ENCODE measurements at places on chromosomes 16 and 17.

GRCh38 chr16:28585674-28586073 lies 11.2 kb downstream of the SULT1A2 start:
- DNase-seq, result no peak

GRCh38 chr16:54048586-54049495 lies 237.7 kb downstream of the IRX3 start:
- DNase-seq, result no peak

DNA sequence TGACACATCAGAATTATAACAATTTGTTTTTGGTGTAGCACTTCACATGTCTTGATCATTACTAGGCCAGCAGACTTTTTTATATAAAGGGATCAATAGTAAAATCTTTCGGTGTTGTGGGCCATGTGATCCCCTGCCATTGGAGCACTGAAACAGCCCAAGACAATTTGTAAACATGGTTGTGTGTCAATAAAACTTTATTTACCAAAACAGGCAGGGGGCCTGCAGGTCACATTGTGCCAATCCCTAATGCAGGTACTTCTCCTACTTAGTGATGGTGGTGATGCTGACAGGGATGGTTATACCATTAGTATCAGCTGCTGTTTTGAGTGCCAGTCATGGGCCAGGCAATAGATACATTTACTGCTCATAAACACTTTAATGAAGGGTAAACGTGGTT lies 319.9 kb downstream of the SNX29 start:
- no peak for DNase-seq

DNA sequence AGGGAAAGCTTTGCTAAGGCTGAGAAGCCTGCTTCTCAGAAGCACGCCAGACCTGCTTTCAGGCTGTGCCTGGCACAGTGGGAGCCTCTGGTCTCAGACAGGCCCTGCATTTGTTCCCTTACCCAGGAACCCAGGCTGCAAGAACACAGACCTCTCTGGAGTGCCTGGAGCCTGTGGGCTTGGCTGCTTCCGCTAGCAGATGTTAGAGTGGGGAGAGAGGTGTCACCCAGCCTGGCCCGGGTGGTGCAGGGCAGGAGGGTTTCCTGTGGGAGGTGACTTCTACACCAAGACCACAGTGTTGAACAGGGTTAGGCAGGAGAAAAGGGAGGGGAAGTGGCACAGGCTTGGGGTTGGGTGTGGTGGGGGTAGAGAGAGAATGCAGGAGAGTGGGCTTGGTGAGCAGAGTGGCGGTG lies 35.8 kb upstream of the ADGRG1 start:
- DNase-seq, result peak; percentile 45

GRCh38 chr16:868846-869822 lies 68.6 kb upstream of the GNG13 start:
- no peak for DNase-seq

- no peak for DNase-seq
Measured at GRCh38 chr17:32820440-32820839, 56.5 kb downstream of the MYO1D start.

DNA sequence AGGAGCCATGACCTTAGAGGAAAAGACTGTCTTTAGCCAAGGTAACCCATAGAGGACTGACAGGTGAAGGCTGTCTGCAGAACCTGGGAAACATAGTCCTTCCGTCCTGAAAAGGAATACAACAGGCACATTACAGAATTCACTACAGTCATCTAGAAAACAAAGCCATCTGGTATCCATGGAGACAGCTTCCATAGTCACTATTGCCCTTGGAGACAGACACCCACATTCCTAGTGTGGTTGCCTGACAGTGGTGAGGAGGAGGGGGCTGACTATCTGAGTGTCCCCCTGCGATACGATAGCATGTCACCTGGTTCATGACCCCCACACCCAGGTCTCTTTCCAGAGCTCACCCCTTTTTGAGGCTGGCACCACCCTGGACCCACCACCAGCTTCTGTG lies 254.7 kb downstream of the CDH13 start:
- DNase-seq, result no peak

GRCh38 chr16:30122604-30123160 lies 338 bp downstream of the MAPK3 start:
- no peak for DNase-seq

DNA sequence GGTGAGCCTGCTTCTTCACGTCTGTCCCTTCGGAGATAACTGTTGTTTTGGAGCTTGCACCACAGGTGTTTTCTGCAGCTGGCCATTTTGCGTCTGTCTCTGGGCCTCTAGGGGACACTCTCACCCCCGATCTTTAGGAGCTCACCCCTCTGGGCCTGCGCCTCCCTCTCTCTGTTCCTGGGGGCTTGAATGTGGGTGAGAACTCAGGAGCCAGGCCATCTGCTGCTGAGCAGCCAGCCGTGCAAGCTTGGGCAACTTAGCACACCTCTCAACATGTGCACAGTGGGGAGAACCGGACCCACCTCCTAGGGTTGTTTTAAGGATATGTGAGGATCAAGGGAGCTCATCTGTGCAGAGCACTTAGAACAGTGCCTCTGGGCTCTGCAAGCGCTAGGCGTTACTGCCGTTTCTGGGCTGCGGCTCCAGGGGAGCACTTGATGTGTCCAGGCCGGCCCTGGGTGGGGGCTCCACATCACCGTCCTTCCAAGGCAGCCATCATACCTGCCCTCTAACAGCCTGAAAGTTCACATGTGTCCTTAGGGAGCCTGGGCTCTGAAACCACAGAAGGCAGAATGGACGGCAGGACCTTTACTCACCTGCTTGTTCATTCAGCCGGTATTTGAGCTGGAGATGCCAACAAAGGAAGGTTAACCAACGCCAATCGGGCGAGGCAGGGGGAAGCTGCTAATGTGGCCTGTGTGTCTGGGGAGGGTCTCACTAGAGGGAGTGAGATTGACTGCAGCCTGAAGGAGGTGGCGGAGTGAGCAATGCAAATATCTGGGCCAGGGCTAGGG lies 66.3 kb downstream of the MRC2 start:
- DNase-seq, result no peak

DNA sequence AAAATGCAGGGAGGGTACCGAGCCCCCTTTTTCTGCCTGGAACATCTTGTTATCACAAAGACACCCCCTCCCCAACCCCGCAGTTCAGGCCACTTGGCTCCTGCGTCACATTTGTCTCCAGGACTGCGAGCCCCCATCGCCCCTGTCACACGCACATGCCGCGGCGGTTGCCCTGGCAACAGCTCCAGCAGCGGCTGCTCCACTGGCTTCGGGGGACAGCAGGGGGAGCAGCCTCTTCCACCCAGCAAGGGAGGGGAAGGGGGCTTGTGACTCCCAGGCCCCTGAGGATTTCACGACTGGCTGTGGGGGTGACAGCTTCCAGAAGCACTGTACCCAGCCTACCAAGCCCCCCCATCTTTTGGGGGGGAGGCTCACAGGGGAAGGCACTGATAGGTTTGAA lies 2.6 kb downstream of the BAIAP3 start:
- no peak for DNase-seq

DNA sequence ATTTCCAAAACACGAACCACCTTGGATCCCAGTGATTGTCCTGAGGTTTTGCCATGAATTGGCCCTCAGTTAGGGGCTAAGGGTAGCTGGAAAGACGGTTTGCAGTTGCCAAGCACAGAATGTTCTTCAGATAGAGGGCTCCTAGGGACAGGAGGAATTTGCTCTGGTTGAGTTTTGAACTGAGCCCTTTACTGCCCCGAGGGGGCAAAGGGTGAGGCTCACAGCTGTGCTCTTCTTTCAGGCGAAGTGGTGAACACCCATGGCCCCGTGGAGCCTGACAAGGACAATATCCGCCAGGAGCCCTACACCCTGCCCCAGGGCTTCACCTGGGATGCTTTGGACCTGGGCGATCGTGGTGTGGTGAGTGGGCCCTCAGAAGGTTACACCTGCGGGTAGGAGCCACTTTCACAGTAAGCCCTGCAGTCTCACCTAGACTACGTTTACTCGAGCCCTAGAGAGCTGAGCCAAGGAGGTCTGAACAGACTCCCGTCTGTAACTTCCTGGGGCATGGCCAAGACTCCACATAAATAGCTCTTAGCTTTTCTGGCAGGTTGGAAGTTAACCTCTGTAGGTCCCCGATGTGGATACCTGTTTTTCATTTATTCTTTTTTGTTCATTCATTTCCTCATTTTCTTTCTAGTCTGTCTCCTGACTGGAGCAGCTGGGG lies 32.5 kb downstream of the NMT1 start:
- DNase-seq, result no peak

- DNase-seq, result no peak
Measured at GRCh38 chr17:8665684-8666083, 35.2 kb upstream of the MYH10 start.

GRCh38 chr17:17570140-17570797 lies 21.2 kb downstream of the PEMT start:
- no peak for DNase-seq

GRCh38 chr17:79781736-79782575 lies 4.0 kb downstream of the CBX2 start:
- DNase-seq, result no peak

DNA sequence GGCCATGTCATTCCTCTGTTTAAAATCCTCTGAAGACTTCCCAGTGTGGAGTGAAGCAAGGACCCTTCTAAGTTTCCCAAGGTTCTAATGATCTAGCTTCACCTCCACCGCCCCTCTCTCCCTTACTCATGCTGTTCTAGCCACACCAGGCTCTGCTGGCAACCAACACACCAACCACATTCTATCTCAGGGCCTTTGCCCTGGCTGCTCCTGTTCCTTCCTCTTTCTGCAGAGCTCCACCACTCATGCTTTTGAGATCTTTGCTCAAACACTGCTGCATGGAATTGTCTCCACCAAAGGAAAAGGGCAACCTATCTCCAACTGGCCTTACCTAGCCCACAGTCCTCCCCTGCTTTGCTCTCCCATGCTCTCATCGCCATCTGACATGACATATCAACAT lies 128.7 kb downstream of the XYLT1 start:
- no peak for DNase-seq

DNA sequence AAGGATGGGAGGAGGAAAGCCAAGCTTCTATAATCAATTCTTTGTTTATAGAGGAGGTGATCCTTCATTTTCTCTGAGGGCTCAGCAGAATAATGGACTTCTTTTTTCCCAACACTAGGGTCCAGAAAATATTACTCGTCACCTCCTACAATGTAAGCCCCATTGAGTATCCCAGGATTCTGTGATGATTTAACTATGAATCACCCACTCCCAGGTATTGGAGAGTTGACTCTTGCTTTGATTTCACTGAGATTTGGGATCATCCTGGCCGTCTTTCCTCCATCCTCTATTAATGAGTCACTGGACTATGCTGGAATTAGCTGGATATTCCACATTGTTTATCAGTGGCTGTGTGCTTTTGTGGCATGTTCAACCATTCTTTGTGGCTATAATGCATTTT lies 452.0 kb downstream of the NPIPA7 start:
- no peak for DNase-seq

DNA sequence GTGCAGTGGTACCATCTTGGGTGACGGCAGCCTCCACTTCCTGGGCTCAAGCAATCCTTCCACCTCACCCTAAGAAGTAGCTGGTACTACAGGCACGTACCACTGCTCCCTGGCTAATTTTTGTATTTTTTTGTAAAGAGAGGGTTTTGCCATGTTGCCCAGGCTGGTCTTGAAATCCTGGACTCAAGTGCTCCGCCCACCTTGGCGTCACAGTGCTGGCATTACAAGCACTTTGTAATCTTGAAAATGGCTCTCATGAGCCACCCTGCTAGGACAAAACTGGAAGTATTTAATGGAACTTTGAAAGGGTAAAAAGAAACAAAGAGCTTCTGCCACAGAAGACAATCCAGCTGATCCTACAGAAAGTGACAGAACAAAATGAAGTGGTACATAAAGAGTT lies 9.2 kb downstream of the SUMO2 start:
- no peak for DNase-seq

GRCh38 chr16:81778861-81779535 lies at the start of gene PLCG2:
Gene PLCG2 (plus strand): TSS chr16:81779291. CDS start chr16:81785990, 6,699 bp downstream.
- peak; percentile 35 for DNase-seq

DNA sequence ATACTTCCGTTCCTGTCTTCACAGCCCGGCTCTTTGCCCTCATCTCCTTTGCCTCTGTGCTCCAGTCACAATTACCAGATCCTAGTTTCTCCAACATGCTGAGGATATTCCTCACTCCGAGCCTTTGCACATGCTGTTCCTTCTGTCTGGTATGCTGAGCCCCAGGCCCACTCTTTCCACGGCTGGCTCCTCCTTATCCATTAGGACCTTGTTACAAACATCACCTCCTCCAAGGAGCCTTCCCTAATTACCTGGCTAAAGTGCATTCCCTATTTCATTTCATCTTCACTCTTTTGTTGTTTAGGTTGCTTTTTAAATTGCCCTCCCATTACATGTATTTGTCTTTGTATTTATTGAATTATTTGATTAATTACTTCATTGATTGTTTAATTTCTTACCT lies 14.9 kb upstream of the ADGRG1 start:
- no peak for DNase-seq

DNA sequence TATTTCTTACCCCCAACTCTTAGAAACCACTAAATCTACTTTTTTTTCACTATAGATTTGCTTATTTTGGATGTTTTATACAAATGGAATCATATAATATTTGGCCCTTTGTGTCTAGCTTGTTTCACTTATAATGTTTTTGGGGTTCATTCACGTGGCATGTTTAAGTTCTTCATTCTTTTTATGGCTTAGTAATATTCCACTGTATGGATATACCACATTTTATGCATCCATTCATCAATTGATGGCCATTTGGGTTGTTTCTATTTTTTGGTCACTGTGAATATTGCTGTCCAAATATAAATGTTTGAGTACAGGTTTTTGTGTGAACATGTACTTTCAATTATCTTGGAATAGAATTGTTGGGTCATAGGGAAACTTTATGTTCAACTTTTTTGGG lies 9.2 kb upstream of the NOS2 start:
- DNase-seq, result no peak

GRCh38 chr17:79568661-79569060 lies 42.2 kb downstream of the RBFOX3 start:
- no peak for DNase-seq

GRCh38 chr17:47641202-47641601 lies 8.5 kb upstream of the KPNB1 start:
- no peak for DNase-seq

GRCh38 chr17:66445229-66445628 lies 142.8 kb downstream of the PRKCA start:
- no peak for DNase-seq

- no peak for DNase-seq
Measured at GRCh38 chr16:3215601-3216262, 19.2 kb downstream of the ZNF200 start.

DNA sequence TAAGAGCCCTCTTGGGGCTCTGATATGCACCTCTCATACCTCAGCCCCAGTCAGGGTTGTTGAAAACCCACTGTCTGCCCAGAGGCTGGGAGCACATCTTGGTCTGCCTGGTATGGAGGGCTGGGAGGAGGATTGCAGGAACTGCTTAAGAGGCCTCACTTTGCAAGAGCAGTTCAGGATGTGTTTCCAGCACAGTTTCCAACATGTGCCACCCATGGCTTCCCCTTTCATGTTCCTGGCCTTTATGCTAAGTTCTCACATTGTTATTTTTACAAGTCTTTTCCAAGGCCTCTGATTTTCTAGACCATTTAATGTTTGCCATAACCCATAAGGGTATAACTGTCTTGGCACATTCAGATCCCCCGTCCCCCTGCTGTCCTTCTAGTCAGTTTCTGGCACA lies 155.4 kb downstream of the WWOX start:
- no peak for DNase-seq
